ENCODE measurements at places on chromosomes 4 and X.

DNA sequence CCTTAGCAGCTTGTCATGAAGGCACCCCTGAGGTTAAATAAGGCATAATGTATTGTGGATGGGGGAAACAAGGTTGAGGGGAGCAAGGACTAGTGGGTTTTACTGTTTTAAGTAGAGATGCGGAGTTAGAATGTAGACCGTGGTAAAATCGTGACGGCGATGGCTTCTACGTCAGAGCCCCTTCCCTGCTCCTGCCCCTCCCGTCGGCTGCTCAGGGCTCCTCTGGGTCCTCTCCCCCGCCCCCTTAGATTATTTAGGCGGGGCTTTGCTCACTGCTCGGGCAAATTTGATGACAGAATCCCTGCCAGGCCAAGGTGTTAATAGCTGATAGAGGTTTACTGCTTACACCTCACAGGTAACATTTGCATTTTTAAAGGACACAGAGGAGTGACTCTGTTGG, 2.3 kb downstream of the FRMPD3 start:
- no peak for DNase-seq

DNA sequence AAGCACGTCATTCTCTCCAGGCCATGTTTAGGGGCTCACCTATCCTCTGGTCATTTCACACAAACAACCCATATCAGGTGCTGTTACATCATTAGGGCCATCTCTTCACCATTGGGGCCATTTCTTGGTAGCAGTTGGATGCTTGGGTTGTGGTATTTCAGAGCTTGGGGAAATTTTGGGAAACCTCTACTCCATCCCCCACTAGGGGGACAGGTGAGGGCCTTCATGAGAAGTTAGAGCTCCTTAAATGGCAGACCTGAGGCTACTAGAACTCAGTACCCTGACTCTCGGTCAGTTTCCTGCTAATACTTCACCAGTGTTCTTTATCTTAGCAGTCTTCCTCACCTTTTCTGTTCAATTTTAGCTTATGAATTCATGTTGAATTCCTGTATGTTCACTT, 50.2 kb downstream of the ZNF827 start:
- DNase-seq = no peak

- DNase-seq = no peak
Measured at GRCh38 chr4:156528216-156528615, 443.4 kb downstream of the PDGFC start.

- no peak for DNase-seq
Measured at GRCh38 chr4:4302416-4302815, 12.4 kb downstream of the ZBTB49 start.

DNA sequence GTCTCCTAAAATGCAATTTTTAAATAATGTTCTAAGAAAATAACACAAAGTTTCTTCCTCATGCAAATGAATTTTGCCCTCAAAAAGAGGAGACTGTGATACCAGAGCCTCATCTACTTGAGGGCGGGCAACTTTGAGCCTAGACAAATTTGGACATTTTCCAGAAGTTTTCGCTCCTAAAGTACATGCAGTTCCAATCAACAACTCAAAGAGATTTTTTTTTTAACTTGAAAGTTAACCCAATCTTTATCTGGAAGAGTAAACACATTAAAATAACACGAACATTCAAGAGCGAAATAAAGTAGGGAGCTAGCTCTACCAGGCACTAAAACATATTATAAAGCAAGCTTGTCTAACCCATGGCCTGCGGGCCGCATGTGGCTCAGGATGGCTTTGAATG, 29.4 kb upstream of the FBXW7 start:
- DNase-seq = no peak

DNA sequence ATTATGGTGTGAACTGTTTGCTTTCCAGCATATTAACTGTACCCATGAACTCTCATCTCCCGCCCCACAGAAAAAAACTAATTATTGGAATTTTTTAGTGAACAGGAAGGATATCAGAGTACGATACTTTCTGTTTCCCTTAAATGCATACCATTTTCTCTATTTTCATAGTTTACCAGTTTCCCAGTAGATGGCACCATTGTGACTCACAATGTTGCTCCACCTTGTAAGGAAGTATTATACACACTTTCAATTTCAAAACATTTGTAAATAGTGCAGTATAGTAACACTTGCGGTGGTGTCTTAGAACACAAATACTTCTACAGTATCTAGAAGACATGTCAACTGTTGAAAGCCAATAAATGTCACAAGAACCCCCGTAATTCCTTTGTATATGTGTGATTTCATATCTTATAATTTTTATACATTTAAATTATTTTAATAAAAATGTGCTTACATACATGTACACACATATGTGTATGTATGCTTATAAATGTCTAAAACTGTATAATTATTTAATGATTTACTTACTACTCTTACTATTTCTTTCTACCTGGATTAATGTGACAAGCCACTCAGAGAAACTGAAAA, 167.3 kb downstream of the SLIT2 start:
- no peak for DNase-seq

GRCh38 chr4:153112041-153112441, 92.2 kb upstream of the TRIM2 start:
- no peak for DNase-seq

Measured in cerebellar nuclear complex (tissue), 1 donor.